Activated CD4-positive, alpha-beta T cell treated with anti-CD3 and anti-CD28 coated beads, Interleukin-2, amount 10 ng/mL, durations not matched to agents 24 days and 14 days (primary cell): ENCODE measurements at places on chromosomes 2 and 18.

DNA sequence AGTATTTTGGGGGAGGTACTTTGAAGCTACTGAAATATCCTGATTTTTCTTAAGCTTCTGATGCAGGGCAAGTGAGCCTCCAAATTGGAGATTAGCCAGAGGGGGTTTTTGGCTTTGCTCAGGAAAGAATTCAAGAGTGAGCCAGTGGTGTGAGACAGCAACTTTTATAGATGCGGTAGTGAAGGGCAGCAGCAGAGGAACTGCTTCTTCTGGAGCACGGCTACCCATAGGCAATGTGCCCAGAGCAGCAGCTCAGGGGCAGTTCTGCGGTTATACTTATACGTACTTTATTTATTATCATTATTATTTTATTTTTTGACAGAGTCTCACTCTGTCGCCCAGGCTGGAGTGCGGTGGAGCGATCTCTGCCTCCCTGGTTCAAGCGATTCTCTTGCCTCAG lies 19.8 kb upstream of the NT5DC4 start:
- no peak for DNase-seq

DNA sequence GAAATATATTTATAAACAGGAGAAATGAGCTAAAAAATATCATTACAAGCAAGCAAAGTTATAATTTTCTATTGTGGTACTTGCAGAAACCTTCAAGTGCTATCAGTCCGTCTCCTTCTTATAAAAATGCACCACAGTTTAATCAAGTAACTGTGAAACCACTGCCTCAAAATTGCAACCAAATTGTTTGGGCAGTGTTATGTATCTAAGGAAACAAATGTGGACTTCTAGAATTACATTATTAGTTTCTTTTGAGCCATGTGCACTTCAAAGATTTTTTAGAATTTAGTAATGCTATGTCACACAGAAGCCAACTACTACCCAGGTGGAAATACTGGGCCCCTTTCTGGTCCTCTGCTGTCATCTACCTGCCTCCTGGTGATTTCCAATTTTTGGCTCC lies 495.6 kb downstream of the NYAP2 start:
- no peak for DNase-seq

- no peak for DNase-seq
Measured at GRCh38 chr2:66437109-66437690, 2.3 kb downstream of the MEIS1 start.

- DNase-seq: no peak
Measured at GRCh38 chr2:4715065-4715464, 977.1 kb upstream of the SOX11 start.

DNA sequence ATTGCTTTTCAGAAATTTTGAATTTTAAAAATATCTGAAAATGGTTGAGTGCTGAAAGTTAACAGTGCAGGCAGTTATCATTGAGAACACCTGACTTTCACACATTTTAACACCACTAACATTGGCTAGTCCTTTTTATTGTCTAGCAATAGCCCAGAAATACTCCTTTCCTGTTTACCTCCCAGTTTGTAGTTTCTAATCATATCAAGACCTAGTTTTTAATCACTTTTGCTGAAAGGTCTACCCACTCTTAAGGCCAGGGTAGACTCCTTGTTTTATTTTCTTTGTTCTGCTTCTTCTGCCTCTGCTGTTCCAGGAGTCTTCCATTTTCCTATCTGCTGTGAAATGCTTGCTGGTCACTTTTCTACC lies 72.1 kb downstream of the UBE2E3 start:
- DNase-seq: no peak

GRCh38 chr18:39031647-39032046 lies 1466.0 kb upstream of the CELF4 start:
- no peak for DNase-seq

DNA sequence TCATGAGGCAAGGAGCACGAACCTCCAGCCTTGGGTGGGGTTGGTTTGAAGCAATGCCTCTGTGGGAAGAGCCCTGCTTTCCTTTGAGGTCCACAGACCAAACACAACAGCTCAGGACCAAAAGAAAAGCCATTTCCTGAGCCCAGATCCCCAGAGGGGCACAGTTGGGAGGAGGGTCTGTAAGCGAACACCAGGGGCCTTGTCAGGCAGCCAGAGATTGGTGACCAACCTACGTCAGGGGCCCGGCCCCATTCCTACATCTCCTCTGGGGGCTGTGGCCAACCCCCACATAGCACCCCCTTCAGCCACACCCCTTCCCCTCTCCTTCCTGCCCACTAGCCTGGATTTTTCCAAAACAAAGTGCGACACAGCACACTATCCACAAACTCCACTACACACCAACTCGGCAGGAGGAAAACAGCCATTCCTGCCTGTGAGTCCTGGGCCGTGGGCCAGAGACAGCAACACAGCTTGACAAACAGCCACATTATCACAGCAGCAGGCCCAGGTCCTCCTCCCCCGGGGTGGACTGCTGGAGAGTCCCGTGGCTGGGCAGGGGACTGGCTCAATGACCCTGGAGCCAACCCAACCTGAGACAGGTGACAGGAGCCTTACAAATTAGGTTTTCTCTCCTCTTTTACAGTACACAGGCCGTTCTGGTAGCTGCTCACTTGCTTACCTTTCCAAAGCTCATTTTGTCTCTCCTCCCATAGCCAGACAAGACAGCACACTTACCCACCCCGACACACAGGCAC lies 98.8 kb downstream of the TNS1 start:
- no peak for DNase-seq

GRCh38 chr2:88590998-88591613 lies 36.2 kb downstream of the EIF2AK3 start:
- DNase-seq: peak; percentile 87

DNA sequence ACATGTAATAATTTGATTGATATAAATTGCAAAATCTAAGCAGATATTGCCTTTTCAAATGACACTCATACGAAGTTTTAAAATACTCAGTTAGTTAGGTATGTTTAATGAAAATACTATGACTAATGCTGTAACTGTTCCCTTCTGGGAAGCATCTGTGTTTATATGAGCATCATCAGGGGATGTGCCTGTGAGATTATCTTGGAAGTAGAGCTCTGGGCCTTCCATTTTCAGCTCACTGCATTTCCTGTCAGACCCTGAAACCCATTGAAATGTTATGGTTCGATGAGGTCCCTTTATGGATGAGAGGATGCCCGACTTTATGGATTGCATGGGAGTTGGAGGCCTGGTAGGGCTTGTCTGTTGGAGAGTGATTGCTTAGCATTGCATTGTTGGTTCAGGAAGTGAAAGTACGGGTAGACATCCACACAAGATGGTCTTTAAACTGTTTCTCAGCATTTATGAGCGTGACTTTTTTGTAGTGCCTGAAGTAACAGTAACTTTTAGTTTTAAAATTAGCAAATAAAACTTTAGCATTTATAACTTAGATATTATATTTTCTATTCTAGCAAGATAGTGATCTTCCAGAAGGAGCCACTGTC lies 28.7 kb downstream of the ELP2 start:
- DNase-seq: no peak

GRCh38 chr2:111231532-111232252 lies 111.0 kb downstream of the BCL2L11 start:
- DNase-seq: no peak

DNA sequence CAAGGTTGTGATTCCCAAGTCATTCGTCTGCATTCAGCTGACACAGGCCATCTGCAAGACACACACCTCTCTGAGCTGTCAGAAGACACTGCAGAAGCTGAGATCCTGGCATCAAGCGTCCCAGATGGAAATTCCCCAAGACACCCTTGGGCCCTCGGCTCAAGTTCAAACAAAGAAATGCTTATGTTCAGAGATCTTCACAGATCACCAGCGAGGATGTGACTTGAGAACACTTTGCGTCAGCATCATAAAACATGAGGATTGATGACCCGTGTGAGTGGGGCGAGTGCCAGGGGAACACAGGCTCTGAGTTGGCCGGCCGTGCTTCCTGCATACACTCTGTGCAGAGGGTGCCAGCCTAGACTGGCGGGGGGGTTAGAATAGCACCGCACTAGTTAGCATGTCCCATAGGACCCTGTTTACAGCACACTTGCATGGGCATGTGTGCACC lies 36.8 kb downstream of the KCNIP3 start:
- no peak for DNase-seq

- peak; percentile 69 for DNase-seq
Measured at GRCh38 chr2:170843656-170844055, 27.0 kb downstream of the GAD1 start.

DNA sequence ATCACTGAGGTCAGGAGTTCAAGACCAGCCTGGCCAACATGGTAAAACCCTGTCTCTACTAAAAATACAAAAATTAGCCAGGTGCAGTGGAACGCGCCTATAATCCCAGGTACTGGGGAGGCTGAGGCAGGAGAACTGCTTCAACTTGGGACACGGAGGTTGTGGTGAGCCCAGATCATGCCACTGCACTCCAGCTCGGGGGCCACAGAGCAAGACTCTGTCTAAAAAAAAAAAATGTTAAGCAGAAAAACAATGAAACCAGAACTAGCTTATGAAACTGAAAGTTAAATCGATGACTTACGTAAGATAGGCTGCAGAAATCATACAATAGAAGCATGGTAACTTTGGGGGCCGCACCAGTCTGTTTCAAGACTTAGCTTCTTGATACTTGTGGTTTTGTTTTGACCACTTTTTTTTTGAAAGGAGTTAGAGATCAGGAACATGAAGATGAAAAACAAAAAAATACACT lies 6.2 kb upstream of the GPR155 start:
- DNase-seq: peak; percentile 89

DNA sequence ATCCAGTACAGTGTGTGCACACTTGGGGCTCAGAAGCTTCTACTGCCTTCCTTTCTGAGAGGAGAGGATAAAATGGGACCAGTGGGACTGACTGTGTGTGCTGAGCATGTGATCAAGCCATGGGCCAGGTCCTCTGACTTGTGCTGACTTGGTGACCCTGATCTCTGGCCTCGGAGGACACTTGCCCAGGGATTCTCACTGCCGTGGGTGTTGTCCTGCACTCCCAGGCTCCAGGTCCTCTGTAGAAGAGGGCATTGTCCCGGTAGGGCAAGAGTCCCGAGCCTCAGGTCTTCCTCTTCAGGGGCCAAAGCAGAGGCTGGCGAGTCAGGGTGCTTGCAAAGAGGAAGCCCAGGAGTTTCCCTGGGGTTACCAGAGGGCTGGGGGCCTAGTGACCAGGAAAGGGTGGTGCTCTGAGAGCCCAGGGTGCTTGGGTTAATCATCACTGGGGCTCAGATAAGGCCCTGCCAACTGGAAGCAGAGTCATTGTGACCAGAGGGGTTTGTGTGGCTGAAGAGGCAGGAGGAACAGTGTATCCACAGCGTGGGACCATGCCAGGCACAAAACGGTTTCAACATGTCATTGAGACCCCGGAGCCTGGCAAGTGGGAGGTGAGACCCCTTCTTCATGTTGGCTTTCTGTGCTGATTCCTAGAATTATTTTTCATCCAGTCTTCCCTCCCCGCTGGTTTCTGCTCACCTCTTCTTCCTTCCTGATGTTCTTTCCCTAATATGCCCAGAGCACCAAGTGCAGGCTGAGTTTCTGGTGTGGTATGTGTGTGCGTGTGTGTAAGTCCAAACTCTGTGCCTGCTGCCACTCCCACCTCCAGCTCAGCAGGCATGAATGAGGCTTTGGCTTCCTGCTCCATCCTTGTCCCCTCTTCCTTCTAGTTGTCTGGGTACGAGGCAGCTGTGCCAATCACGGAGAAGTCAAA lies at the start of gene GCKR:
Gene GCKR (plus strand): TSS at position 483 of the 931 bp plus-strand sequence. CDS start 66 bp downstream, at position 549.
- no peak for DNase-seq

- DNase-seq: peak; percentile 64
Measured at GRCh38 chr2:171864357-171864985, 29.6 kb downstream of the SLC25A12 start.

- DNase-seq: no peak
Measured at GRCh38 chr2:27921880-27922547, 31.5 kb downstream of the BABAM2 start.

GRCh38 chr2:70435138-70435537 lies 118.5 kb downstream of the TGFA start:
- DNase-seq: no peak

DNA sequence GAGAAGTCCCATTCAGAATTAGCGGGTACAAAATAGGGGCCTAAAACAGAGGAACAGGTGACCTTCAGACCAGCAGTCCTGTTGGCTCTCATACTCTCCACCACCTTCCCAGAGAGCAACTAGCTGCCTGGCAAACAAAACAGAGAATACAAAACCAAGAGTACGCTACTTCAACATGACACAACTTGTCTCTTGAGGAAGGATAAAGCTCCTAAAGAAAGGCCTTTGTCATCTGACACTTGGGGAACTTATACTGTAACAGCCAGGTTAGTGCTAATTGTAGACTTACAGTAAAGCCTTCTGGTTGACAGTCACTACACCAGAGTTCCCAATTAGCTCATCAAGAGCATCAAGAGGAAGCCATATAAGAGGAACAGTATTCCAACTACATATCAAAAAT lies 282.1 kb upstream of the NT5C1B start:
- no peak for DNase-seq

GRCh38 chr2:628651-629050 lies 48.6 kb downstream of the TMEM18 start:
- DNase-seq: no peak

DNA sequence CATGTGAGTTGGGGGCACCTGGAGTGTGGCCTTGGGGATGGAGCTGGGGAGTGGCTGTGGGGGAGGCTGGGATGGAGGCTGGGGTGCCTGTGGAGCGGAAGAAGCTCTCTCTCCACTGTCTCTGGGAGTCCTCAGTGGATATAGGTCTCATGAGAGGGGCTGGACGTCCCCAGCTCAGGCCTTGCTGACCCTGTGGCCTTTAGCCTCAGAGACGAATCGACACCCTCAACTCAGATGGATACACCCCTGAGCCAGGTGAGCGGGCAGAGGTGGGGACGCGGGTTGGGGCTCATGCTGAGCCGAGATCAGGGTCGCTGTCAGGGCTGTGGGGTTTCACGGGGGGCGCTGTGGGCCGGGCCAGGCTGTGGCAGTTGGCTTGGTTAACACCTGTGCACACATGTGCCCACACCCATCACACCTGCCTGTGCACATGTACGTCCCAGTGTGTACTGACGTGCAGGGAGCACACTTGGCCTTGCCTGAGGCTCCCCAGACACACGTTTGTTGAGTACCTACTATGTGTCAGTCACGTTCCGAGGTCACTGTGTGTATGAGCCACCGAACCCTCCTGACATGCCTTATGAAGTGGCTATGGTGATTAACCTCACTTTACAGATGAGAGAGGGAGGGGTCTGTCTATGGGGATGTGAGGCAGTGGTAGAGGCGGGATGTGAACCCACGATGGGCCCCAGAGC lies 20.1 kb downstream of the ZAP70 start:
- no peak for DNase-seq
